ENCODE measurements at places on chromosomes 7 and 10.

DNA sequence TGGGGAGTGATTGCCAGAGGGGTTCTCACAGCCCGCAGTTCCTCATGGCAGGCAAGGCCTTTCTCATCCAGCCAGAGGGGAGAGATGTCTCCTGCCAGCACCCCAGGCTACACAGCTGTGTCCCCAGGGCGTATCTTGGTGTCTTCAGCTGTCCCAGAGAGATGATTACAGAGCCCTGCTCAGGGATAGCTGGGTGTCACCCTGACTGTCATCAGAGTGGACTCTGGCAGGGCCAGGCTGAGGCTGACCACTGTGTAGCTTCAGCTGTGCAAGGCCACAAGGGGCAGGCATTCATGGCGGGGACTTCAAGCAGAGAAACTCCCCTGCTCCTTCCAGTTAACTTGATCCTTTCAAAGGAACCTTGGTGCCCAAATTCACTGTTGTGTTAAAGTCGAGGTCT is 124.2 kb downstream of the RGS10 start:
- no peak for DNase-seq

DNA sequence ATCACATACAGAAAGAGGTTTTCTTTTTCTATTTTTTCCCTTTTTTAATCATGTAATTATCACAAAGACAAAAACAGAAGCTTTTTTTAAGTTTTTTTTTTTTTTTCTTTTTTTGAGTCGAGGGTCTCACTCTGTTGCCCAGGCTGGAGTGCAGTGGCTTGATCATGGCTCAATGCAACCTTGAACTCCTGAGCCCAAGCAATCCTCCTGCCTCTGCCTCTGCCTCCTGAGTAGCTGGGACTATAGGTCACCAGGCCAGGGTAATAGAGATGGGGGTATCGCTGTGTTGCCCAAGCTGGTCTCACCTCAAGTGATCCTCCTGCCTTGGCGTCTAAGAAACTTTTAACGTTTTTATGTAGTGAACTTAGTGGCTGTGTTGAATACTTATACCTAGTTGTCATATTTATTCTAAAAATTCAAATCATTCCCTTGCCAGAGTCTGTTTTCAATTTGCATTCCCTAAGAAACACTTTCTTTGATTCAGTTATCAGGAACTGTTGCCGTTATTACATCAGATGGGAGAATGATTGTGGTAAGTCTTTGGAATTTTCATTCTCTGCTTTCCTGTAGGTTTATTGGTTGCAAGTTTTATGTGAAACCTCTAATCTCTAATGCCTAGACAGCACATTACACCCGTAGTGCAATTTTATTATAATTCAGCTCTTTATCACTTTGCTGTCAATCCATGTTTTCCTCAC is 1.3 kb downstream of the LSM8 start:
- DNase-seq, result no peak

GRCh38 chr7:150380463-150380862 is 1.3 kb downstream of the ZNF775 start:
- no peak for DNase-seq

DNA sequence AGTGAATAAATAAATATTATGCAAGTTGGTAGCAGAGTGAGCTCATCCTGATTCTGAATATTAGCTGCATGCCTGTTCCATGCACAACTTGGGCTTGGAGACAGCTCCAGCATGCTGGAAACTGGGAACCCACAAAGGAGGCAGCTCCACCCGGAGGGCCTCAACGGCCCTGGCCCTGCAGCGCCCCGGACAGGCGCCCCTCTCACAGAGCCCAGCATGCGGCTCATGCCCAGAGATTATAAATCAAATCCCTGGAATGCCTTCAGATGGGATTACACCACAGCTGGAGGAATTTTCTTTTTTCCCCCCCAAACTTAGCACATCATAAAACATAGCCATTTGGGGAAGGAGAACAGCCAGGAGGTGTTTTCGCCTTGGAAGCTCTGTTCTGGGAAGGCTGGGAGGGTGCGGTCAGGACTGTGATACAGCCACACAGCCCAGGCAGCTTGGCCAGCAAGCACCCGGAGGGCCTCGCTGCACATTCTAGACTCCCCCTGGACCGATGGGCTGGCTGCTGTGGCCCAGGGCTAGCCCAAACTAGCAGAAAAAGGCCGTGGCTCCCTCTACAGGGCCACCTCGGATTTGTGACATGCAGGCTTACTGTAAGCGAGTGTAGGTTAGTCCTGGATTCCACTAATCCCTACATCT is 102.4 kb downstream of the PTPN20 start:
- DNase-seq, result no peak

DNA sequence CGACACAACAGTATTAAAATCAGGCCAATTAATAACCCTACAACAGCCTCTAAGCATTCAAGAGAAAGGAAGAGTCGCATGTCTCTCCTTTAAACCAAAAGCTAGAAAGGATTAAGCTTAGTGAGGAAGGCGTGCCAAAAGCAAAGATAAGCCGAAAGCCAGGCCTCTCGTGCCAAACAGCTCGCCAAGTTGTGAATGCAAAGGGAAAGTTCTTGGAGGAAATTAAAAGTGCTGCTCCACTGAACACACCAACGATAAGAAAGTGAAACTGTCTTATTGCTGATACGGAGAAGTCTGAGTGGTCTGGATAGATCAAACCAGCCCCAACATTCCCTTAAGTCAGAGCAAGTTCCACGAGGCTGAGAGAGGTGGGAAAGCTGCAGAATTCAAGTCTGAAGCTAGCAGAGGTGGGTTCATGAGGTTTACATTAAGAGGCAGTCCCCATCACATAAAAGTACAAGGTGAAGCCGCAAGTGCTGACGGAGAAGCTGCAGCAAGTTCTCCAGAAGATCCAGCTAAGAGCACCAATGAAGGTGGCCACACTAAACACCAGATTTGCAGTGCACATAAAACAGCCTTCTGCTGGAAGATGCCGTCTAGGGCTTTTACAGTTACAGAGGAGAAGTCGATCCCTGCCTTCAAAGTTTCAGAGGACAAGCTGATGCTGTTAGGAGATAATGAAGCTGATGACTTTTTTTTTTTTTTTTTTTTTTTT is 194.8 kb downstream of the MAD1L1 start:
- no peak for DNase-seq

DNA sequence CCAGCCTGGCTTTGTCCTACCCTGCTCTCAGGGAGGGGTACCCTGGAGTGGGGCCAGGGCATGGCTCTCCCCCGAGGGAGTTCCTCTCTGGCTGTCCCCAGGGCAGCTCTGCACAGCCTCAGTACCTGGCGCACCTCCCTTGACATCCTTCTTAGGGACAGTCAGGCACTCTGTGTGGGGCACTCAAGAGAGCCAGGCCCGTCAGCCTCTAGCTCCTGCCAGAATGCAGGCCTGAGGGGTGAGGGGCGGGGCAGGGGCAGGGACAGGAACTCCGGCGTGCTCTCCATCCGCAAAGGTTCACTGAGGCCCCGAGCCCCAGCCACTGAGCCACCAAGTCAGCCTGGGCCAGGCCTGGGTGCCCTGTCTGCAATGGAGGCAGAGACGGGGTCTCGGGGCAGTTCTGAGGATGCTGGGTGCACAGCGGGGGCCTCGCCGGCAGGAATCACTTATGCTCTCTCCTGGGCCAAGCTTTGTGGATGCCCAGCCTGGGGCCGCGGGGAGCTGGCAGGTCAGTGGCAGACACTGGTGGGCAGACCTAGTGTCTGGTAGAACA is 10.1 kb downstream of the LIMK1 start:
- no peak for DNase-seq

- DNase-seq, result no peak
Measured at GRCh38 chr7:30596721-30597120, 2.0 kb downstream of the GARS1 start.

DNA sequence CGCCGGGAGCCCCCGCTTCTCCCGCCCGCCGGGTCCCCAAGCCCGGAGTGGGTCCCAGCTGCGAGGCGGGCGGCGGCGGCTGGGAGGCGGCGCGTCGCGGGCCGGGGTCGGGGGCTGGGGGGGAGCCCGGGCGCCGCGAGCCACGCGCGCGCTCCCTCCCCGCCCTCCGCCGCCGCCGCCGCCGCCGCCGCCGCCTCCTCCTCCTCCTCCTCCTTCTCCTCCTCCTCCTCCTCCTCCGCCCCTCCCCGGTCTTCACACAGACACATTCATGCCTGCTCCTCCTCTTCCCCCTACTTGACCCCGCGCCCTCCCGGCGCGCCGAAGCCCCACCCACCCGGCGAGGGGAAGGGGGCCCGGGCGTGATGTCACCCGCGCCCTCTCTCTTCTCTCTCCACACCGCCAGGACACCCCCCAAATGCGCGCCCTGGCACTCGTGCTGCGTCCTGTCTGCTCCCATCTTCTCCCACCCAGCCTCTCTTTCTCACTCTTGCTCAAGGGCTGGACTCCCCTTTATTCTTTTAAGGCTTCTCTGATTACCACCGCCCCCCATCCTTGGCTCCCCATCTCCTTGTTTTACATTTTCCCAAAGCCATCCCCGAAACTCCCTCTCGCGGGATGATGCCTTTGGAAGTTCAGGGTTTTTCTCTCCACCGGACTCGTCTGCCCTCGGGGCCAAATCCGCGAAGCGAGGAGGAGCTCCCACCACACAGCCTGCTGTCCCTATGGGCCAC is 967 bp upstream of the GLI3 start:
- DNase-seq, result no peak

DNA sequence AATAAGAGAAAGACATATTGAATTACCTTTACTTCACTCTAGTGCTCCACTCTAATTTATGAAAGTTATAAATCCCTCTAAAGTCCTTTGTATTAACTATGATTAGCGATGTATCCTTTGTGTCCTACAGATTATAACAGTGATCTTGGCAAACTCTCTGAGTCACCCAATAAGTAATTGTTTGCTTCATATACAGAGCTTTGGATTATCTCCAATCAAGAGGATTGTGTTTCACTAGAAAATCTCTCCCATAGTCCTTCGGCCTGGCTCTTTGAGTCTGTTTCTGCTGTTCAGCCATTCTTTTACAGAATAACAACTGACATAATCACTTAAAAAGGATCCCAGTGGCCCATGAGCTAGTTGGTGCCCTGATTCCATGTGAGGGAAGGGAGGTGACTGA is 9.5 kb downstream of the LMOD2 start:
- no peak for DNase-seq

GRCh38 chr10:17888189-17888588 is 63.5 kb upstream of the SLC39A12 start:
- DNase-seq, result no peak

DNA sequence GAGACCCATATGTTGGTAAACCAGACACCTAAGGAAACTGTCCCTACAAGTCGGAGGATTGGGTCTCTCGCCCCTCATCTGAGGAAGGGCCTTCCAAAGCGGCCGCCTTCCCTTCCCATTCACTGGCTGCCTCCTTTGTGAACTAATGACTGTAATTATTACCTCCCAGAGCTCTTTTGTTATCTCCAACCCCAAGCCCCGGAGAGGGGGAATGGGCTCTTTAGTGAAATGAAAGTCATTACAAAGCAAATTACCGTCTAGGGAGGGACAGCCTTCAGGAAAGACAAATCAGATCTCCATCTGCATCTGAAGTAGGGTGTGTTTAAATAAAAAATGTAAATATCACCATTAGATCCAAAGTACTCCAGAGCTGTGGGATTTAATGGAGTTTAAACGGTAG is 2.6 kb upstream of the GAD2 start:
- no peak for DNase-seq

DNA sequence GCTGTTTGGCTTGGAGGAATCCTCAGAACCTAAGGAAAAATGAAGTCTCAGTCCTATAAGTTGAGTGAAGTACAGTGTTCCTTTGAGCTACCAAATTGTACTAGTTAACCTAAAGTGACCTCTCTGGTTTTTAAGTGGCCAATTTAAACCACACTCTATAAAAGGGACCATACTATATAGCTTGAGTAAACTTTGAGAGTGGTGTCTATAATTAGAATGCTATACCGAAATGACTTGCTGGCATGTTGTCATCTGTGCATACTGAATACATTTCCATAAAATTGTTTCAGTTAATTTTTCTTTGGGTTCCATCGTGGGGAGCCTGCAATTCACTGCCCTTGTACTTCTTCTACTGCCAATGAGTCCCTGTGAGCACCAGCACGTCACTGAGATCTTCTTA is 151.1 kb downstream of the DKK1 start:
- DNase-seq, result no peak

DNA sequence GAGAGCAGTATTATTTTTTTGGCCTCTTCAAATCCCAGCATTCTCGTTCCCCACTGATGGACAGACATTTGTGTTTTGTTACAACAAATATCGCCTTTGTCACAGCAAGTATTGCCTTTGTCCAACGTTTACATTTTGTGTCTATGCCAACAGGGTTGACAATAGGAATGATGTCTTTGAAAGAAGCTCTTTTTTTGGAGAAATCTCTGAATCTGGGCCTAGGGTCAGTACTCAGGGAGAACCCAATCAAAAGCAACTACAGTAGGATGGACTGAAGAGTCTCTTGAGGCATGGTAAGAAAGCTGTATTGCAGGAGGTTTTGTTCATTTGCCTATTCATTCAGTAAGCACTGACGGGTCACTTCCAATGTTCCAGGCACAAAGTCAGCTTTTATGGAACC is 57.7 kb upstream of the KLF14 start:
- DNase-seq, result no peak

DNA sequence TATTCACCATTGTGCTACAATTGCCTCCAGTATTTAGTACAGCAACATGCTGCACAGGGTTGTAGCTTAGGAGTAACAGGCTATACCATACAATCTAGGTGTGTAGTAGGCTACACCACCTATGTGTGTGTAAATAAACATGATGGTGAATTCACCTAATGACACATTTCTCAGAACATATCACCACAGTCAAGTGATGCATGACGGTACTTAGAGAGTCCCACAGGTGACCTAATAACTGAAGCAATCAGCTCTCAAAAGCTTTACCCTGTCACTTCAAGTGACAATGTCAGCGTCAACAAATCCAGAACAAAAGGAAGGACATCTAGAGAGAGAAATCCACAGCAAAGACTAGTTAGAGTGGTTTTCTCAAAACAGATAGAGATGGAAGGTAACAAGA is 38.8 kb downstream of the CCNJ start:
- no peak for DNase-seq

DNA sequence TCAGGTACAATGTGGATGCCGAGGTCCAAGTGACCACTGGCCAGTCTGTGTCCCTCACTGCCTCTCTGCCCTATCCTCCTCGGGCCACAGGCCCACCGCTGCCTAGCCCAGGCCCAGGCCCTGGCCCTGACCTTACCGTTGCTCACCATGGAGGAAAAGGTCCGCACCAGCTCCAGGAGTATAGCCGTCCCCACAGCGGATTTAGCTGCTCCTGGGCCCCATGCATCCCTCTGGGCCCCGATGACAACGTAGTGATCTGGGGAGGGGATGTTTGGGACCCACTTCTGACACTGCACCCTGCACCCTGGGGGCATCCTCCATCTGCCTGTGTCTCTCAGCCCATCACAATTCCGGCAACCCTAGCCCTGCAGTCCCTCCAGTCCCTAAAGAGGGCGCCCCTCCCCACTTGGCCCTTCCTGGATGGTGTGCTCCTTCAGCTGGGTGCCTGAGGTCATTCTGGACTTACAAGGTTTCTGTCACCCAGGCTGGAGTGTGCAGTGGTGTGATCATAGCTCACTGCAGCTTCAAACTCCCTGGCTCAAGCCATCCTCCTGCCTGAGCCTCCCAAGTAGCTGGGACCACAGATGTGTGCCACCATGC is 12.1 kb downstream of the TFR2 start:
- no peak for DNase-seq

GRCh38 chr10:80158598-80159127 is 26.1 kb downstream of the PLAC9 start:
- DNase-seq, result no peak
